ENCODE measurements at places on chromosomes 13 and 19.

DNA sequence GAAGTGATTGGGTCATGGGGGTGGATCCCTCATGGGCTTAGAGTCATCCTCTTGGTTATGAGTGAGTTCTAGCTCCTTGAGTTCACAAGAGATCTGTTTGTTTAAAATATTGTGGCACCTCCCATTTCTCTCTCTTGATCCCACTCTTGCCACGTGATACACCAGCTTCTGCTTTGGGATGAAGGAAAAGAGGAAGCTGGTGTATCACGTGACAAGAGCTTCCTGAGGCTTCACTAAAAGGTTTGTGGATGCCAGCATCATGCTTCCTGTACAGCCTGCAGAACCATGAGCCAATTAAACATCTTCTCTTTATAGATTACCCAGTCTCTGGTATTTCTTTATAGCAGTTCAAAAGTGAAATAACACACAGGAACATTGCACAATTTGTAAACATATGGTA is 352.5 kb upstream of the ATXN8OS start:
- no peak for DNase-seq

GRCh38 chr13:110274687-110275086 is 32.3 kb downstream of the COL4A1 start:
- no peak for DNase-seq

DNA sequence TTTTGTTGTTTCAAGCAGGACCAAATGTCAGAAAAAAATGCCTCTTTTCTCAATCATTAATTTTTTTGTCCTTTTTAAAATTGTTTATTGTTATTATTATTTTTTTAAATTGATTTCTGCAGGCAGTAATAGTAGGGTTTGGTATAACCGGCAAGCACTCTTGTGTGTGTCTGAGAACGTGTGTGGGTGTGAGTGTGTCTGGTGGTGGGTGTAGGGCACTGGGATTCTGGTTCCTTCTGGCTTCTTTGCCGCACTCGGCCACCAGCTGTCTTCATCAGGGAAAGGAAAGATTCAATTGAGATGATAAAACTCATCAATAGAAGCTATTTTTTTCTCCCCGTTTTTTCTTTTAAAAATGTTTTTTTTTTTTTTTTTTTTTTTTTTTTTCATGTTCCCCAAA is 56.4 kb downstream of the IER2 start:
- no peak for DNase-seq

GRCh38 chr13:52026246-52026626 is 1.7 kb downstream of the UTP14C start:
- DNase-seq, result no peak

GRCh38 chr19:35224681-35225571 is 3.6 kb downstream of the FAM187B start:
- DNase-seq, result no peak

GRCh38 chr13:107845911-107846310 is 369.4 kb downstream of the LIG4 start:
- DNase-seq, result no peak

DNA sequence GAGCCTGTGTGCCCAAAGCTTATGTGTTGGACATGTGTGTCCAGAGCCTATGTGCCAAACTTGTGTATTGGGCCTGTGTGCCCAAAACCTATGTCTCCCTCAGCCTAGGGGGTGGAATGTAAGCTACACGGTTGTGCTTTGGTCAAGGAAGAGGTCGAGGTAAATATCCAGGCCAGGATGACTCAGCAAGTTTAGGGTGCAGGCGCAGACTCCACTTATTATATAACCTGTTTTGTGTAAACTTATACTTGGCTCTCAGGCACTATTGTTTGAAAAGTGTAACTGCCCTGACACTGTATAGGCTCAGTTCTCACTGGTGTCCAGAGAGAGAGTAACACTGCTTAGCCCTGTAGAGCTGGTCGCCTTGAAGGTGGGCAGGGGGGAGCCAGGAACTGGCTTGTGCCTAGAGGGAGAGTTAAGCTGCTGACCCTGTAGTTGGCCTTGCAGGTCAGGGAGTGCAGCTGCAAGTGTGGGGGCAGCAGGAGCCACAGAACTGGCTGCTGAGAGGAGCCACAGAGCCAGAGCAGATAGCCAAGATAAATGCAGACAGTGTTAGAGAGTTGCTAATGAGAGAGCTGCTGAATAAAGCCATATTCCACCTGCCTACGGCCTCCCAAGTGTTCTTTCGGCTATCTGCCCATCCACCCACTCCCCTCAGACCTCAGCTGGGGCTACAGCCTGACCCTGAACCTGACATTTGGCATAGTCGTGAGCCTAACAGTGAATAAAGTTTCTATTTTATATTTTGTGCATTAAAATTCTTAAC is 517.2 kb upstream of the SLITRK1 start:
- DNase-seq, result no peak

DNA sequence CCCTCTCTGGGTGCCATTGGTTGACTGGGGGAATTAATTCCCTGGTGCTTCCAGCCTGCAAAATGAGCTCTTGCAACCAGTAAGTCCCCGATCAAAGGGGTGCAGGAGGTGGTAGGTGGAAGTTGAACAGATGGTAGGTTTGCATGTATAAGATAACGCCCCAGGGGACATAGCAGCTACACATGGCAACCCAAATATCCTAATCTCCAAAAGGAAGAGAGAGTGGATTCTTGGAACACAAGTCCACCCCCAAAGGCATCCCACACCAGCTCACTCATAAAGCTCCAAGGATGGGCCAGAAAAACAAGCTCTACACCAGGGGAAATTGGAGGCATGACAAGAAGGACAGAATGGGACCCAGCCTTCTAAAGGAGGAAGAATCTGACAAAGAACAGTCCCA is 4.8 kb downstream of the CD209 start:
- DNase-seq, result no peak

GRCh38 chr19:39826311-39826945 is 7.5 kb downstream of the DYRK1B start:
- DNase-seq, result no peak

DNA sequence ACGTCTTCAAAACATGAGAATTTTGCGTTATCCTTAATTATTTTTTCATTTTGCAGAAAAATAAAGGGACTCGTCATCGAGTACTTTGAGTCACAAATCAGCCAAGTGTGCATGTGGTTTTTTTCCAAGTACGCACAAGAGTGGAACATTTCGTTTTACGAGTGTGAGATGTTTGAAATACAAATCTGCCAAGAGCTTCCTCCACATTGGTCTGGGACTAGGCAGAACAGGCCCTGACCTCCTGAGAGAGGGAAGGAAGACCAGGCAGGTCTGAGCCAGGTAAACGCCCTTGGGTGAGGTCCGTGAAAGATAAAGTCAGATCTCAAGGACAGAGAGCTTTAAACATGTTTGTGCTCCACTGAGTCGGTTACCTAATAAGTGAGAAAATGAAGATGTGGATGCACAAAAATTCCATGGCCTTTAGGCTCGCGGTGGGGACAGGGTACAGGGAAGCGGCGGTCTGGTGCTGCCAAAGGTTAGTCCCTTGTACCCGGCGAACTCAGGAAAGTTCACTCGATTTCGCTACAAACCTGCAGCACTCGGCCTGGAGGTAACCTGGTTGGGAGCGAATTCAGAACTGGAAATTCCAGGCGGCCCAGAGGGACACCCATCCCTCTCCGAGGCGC is 473 bp upstream of the ITM2B start:
- no peak for DNase-seq

DNA sequence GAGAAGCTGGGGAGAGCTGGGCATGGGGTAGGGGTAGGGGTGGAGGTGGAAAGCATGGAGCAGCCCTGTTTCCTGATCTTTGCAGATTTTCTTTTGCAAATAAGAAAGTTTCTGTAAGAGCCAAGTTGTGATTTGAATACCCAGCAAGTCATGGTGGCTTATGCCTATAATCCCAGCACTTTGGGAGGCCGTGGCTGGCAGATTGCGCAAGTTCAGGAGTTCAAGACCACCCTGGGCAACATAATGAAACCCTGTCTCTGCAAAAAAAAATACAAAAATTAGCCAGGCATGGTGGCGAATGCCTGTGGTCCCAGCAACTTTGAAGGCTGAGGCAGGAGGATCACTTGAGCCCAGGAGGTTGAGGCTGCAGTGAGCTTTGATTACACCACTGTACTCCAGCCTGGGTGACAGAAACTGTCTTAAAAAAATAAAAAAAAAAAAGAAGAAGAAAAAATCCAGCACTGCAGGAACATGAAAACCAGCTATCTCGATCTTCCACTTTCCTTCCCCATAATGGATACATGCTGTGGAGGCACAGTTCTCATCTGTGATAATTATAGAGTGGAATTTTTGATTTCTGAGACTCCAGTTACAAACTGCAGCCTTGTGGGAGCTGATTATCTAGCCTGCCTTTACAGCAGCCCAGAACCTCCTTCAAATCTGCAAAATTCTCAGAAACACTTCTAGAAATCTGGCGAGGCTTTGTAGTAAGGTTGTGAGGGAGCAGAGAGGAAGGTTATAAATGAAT is 12.1 kb upstream of the TEX26 start:
- no peak for DNase-seq

Measured in spinal cord (tissue), 10 donors.